ENCODE measurements at places on chromosomes 7 and 10. TPM values are rescaled to one million over a fixed set of nuclear protein-coding genes. Genes with fewer than 3 reads are reported as not detected.

DNA sequence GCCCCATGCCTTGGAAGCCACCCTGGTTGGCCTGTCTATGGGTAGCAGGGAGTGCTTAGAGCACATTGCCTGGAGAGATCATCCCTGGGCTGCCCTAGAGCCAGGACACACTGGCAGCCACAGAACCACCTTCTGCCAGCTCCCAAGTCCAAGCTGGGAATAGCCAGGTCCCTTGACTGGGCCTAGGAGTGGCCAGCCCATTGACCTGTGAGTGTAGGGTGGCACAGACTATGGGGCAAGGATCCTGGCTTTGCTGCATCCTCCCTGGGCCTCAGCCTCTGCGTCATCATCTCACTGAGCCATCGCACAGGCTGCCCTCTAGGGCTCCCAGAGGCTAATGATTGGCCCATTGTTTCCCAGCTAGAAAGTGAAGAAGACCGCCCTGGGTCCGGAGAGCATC lies 7.0 kb downstream of the AQP1 start:
- no peak for DNase-seq
- H3K4me3 ChIP-seq: no peak overlapping the region
- no peaks in the 10 kb centered on the region for H3K4me1 ChIP-seq
- no peaks in the 10 kb centered on the region for H3K36me3 ChIP-seq

GRID2IP gene
- total RNA-seq: 0.12 TPM

DNA sequence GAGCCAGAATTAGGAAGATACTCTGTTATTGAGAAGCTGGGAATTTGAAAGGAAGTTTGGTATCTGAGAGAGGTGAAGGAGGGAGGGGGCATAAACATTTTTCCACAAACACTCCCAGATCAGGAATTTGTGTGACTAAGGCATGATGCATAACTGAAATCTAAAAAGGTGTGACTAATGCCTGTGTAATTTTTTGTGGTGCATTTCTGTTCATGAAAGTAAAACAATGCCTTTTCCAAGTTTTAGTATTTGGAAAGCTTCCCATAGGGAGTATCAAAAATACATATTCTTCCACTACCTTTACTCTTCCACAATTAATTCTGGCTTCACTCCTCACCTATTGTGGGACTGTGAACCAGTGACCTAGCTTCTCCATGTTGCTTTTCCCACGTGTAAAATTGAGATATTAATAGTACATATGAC lies 56.4 kb upstream of the CAV2 start:
- DNase-seq: no peak
- H3K27ac ChIP-seq: no peak overlapping the region
- no peaks in the 10 kb centered on the region for H3K27me3 ChIP-seq
- H3K36me3 ChIP-seq: no peaks in the 10 kb centered on the region
- H3K4me1 ChIP-seq: no peaks in the 10 kb centered on the region

OSBPL3 gene
- 101 TPM for total RNA-seq

DNA sequence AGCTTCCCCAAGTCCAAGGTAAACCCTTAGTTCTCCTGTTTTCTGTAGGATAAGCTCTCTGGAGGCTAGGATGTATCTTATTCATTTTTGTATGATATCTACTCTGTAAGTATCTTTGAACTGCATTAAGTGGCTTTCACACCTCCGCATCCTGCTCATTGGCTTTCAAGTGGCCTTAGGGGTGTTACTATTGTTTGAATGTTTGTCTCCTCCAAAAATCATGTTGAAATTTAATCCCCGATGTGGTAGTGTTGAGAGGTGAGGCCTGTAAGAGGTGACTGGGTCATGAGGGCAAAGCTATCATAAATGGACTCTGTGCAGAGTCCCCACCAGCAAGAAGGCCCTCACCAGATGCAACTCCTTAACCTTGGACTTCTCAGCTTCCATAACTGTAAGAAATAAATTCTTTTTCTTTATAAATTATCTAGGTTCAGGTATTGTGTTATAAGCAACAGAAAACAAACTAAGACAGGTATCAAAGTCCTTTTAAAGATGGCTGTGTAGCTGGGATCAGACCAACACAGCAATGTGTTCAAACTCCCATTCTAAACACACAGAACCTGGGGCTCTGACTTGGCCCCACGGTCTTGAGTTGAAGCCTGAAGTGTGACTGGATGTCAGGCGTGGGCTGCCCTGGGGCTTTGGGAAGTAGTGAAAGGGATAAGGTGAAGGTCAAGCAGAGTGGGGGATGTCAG lies 25.9 kb downstream of the TBXAS1 start:
- no peak for DNase-seq
- H3K4me3 ChIP-seq: no peak overlapping the region
- peaks cover 17% of the 10 kb centered on the region for H3K4me1 ChIP-seq
